ENCODE measurements at places on chromosomes 7 and 10.

GRCh38 chr7:50321487-50322067 is 17.1 kb downstream of the IKZF1 start:
- no peaks in the 10 kb centered on the region for H3K4me1 ChIP-seq
- H3K4me3 ChIP-seq = no peak overlapping the region
- no peak overlapping the region for H3K27ac ChIP-seq
- H3K27me3 ChIP-seq = peaks cover 98% of the 10 kb centered on the region
- DNase-seq = no peak
- no peaks in the 10 kb centered on the region for H3K36me3 ChIP-seq

DNA sequence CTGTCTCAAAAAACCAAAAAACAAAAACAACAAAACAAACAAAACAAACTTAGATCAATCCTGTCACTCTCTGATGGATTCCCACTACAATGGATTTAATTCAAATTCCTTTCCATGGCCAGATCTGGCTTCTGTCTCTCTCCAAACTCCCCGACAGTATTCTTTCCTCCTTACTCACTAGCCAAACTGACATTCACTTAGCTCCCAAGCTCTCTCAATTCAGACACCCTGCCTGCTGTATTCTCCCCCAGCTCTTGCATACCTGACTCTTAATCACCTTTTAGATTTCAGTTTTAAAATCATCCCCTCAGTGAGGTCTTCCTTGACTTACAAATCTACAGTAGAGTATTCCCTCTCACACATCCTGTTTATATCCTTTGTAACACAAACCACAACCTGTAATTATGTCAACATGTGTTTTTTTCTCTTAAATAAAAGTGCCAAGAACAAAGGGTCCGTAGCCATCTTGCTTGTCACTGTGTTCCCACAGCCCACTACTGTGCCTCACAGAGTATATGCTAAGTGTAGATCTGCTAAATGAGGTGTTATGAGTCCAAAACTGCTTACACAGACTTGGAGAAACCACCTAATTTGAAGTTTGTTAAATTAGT is 14.4 kb downstream of the HERPUD2 start:
- DNase-seq = no peak
- no peak overlapping the region for H3K4me3 ChIP-seq
- H3K36me3 ChIP-seq = no peaks in the 10 kb centered on the region
- no peak overlapping the region for H3K27ac ChIP-seq
- H3K4me1 ChIP-seq = no peaks in the 10 kb centered on the region
- no peaks in the 10 kb centered on the region for H3K27me3 ChIP-seq

GRCh38 chr10:102066399-102067088 is 1.4 kb downstream of the HPS6 start:
- no peak overlapping the region for H3K27ac ChIP-seq
- no peaks in the 10 kb centered on the region for H3K27me3 ChIP-seq
- H3K36me3 ChIP-seq = no peaks in the 10 kb centered on the region
- DNase-seq = no peak
- H3K4me3 ChIP-seq = peak overlapping the region; percentile 81

- no peak overlapping the region for H3K4me3 ChIP-seq
- no peak overlapping the region for H3K27ac ChIP-seq
- DNase-seq = no peak
- no peaks in the 10 kb centered on the region for H3K36me3 ChIP-seq
- no peaks in the 10 kb centered on the region for H3K27me3 ChIP-seq
These were observed 9.0 kb upstream of the SLC13A1 start for GRCh38 chr7:123208793-123209192.

- H3K4me1 ChIP-seq = no peaks in the 10 kb centered on the region
- DNase-seq = no peak
- H3K4me3 ChIP-seq = no peak overlapping the region
- no peak overlapping the region for H3K27ac ChIP-seq
These were observed 10.1 kb downstream of the ABCB1 start for GRCh38 chr7:87590578-87590977.

DNA sequence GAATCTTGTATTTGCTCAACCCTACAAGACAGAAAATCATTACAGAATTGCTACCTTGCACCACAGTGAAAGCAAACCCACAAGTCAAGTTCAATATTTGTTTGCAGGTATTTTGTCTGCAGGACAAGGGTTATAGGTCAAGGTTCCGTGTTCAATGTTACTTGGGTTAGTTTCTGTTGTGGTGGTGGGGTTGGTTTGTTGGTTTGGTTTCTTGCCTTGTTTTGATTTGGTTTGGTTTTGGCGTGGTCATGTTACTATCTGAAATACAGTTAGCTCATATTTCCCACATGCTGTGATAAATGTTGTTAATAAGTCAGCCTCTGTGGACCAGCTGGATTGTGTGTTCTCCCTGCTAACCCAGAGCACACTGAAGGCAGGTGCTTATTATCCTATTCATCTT is 75.6 kb upstream of the INSIG1 start:
- H3K36me3 ChIP-seq = no peaks in the 10 kb centered on the region
- no peak overlapping the region for H3K4me3 ChIP-seq
- no peak for DNase-seq
- H3K27ac ChIP-seq = no peak overlapping the region
- no peaks in the 10 kb centered on the region for H3K4me1 ChIP-seq

GRCh38 chr10:90723416-90724068 is 134.3 kb downstream of the HTR7 start:
- H3K4me1 ChIP-seq = no peaks in the 10 kb centered on the region
- H3K4me3 ChIP-seq = no peak overlapping the region
- H3K36me3 ChIP-seq = no peaks in the 10 kb centered on the region
- peak; percentile 6 for DNase-seq
- no peak overlapping the region for H3K27ac ChIP-seq

GRCh38 chr10:15712883-15713282 is 6.8 kb downstream of the ITGA8 start:
- H3K4me1 ChIP-seq = no peaks in the 10 kb centered on the region
- no peaks in the 10 kb centered on the region for H3K36me3 ChIP-seq
- no peak for DNase-seq
- H3K27me3 ChIP-seq = peaks cover 8% of the 10 kb centered on the region

GRCh38 chr10:80415734-80416478 is 7.6 kb downstream of the PRXL2A start:
- no peaks in the 10 kb centered on the region for H3K27me3 ChIP-seq
- H3K27ac ChIP-seq = no peak overlapping the region
- H3K4me1 ChIP-seq = 0 out of 2 replicates have a peak, but pooled peaks cover 6% of the 10 kb centered on the region

DNA sequence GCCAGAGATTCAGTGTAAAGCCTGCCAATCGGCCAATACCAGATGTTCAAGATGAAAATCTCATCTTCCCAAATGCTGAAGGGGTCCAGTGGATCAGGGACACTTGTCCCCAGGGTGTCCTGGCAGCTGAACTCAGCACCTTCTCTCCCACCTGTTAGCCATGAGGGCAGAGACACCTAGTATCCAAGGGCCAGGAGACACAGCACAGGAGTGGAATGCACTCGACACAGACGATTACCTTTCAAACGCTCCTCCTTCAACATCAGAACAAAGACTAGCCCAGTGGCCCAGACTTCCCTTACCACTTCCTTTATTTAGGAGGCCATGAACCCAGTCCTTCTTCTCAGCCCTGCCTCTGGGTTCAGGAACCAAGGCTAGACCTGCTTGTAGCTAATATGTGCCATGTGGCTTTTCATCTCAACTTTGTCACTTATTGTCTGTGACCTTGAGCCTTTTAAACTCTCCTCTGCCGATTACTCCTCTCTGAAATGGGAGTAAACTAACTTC is 180.3 kb upstream of the PLXNA4 start:
- peaks cover 18% of the 10 kb centered on the region for H3K27me3 ChIP-seq
- no peaks in the 10 kb centered on the region for H3K4me1 ChIP-seq
- DNase-seq = no peak
- no peak overlapping the region for H3K27ac ChIP-seq

GRCh38 chr10:17144757-17145156 is 15.1 kb upstream of the CUBN start:
- H3K36me3 ChIP-seq = no peaks in the 10 kb centered on the region
- DNase-seq = no peak
- H3K27ac ChIP-seq = no peak overlapping the region
- H3K4me3 ChIP-seq = no peak overlapping the region
- H3K4me1 ChIP-seq = no peaks in the 10 kb centered on the region

DNA sequence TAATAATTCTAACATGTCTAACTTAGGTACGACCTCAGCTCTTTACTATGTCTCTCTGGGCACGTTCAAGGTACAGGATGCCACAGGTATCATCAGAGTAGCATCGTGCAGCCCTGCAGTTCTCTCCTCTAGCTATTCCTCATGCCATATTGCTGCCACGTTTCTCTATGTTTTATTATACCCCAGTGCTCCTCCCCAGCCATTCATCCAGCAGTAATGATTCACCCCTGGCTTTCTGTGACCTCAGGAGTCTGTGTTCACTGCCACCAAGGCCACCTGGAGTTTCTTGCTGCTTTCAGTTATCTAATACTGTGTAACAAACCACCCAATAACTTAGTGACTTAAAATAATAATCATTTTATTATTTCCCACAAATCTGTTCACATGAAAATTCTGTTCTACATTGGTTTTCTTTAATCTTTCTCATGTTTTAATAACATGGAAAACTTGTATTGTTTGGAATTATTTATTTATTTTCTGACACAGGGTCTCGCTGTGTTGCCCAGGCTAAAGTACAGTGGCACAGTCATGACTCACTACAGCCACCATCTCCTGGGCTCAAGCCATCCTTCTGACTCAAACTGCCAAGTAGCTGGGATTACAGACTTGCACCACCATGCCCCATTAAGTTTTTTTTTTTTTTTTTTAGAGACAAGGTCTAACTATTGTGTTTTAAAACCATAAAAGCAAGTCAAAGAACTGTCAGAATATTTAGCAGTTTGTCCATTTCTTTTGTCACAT is 21.8 kb downstream of the REEP3 start:
- no peaks in the 10 kb centered on the region for H3K4me1 ChIP-seq
- DNase-seq = no peak
- H3K27ac ChIP-seq = no peak overlapping the region
- 0 out of 2 replicates have a peak, but pooled peaks cover 2% of the 10 kb centered on the region for H3K36me3 ChIP-seq
- no peak overlapping the region for H3K4me3 ChIP-seq

- DNase-seq = no peak
- H3K36me3 ChIP-seq = no peaks in the 10 kb centered on the region
- H3K27me3 ChIP-seq = no peaks in the 10 kb centered on the region
These were observed 150.9 kb upstream of the KAT6B start for GRCh38 chr10:74675484-74675883.

DNA sequence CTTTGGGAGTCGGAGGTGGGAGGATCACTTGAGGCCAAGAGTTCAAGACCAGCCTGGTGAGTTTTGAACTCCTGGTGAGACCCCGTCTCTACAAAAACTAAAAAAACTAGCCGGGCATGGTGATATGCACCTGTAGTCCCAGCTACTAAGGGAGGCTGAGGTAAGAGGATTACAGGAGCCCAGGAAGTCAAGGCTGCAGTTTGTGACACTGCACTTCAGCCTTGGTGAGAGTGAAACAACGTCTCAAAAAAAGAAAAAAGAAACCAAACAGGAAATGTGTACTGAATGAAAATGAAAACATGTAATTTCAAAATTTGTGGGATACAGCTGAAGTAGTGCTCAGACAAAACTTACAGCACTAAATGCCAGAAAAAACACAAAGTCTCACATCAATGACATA is 7.6 kb downstream of the ARHGAP12 start:
- no peak for DNase-seq
- H3K4me1 ChIP-seq = peaks cover 8% of the 10 kb centered on the region
- no peak overlapping the region for H3K4me3 ChIP-seq
- no peaks in the 10 kb centered on the region for H3K27me3 ChIP-seq

- H3K4me3 ChIP-seq = no peak overlapping the region
- H3K4me1 ChIP-seq = peaks cover 30% of the 10 kb centered on the region
- H3K36me3 ChIP-seq = no peaks in the 10 kb centered on the region
- H3K27me3 ChIP-seq = no peaks in the 10 kb centered on the region
- no peak overlapping the region for H3K27ac ChIP-seq
- no peak for DNase-seq
These were observed 71.3 kb downstream of the CPEB3 start for GRCh38 chr10:92219559-92219958.

GRCh38 chr7:74725840-74726239 is 48.0 kb upstream of the NCF1 start:
- H3K4me1 ChIP-seq = no peaks in the 10 kb centered on the region
- no peak for DNase-seq
- no peak overlapping the region for H3K27ac ChIP-seq
- peaks cover 24% of the 10 kb centered on the region for H3K36me3 ChIP-seq

- no peak overlapping the region for H3K4me3 ChIP-seq
- no peak for DNase-seq
- no peaks in the 10 kb centered on the region for H3K27me3 ChIP-seq
These were observed 525.2 kb downstream of the GFRA1 start for GRCh38 chr10:115747811-115748210.

- H3K36me3 ChIP-seq = no peaks in the 10 kb centered on the region
- no peak overlapping the region for H3K4me3 ChIP-seq
- H3K4me1 ChIP-seq = no peaks in the 10 kb centered on the region
- peaks cover 3% of the 10 kb centered on the region for H3K27me3 ChIP-seq
- no peak overlapping the region for H3K27ac ChIP-seq
These were observed 41.5 kb upstream of the GPR141 start for GRCh38 chr7:37642028-37642540.

DNA sequence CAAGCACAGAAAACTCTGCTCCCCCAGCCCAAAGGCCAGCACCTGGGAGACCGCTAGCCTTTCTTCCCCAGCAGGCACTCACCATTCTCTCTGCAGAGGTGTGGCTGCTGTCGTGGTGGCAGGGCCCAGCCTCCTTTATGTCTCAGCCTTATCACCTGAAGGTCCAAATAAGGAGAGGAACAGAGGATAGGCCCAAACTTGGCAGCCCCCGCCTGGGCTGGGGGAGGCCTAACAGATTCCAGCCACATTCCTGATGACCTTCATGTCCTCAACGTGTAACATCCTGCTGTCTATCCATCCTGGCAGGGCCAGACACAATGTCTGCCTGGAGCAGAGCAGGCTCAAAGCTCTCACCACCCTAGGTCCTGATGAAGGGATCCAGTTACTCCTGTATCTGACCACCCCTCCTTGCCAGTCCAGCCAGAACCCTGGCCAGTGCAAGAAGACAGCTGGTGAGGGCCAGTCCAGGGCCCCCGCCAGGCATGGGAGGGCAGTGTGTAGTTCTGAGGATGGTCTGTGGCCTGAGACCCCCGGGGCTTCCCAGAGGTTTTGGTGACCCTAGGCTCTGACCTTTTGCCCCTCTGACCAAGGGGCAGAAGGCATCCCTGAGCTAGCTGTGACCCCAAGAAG is at the start of gene MYL7:
TSS of gene MYL7 (minus strand) at position 112 of the 630 bp plus-strand sequence. CDS start at position 85, 27 bp downstream.
- H3K4me1 ChIP-seq = no peaks in the 10 kb centered on the region
- H3K4me3 ChIP-seq = no peak within 1 kb of the TSS
- no peak within 1 kb of the TSS for H3K27ac ChIP-seq
- no peaks in the 10 kb centered on the region for H3K27me3 ChIP-seq
- H3K36me3 ChIP-seq = no peaks in the 10 kb centered on the region
